ENCODE measurements at places on chromosomes 12 and 14.

DNA sequence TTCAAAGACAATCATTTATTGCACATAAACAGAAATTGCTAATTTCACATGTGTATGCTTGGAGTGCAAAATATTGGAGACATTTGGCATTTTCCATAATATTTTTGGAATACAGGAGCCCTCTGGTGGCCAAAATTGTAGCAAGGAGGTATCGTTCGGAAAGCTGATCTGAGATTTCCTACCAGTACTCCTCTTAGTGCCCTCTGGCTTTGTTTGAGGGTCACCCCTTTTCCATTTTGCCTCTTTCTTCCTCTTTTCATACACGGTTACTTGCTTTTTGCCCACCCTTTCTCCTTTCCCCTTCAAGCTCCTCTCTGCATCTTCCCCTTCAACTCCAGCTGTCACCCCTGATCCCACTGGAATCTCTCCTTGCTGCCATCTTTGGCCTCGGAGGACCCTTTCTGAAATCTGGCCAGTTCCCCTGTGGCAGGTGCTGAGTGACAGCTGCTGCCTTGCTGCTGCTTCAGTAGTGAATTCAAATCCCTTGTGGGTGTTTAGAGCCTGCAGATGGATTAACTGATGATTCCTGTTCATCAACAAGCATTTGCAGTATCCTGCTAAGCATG lies 164.6 kb upstream of the PARP11 start:
- DNase-seq = peak; percentile 47

DNA sequence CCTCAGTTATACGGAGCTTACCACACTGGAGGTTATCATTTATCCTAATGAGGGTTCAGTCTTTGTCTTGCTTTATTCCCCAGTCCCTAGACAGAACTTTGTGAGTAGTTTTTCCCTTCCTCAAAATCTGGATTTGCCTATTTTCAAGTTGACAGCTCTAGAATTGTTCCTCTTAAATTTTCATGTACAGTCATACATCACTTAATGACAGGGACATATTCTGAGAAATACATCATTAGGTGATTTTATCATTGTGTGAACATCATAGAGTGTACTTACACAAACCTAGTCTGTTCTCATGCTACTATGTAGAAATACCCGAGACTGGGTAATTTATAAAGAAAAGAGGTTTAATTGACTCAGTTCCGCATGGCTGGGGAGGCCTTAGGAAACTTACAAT lies 3.1 kb downstream of the PRKAB1 start:
- DNase-seq = no peak

DNA sequence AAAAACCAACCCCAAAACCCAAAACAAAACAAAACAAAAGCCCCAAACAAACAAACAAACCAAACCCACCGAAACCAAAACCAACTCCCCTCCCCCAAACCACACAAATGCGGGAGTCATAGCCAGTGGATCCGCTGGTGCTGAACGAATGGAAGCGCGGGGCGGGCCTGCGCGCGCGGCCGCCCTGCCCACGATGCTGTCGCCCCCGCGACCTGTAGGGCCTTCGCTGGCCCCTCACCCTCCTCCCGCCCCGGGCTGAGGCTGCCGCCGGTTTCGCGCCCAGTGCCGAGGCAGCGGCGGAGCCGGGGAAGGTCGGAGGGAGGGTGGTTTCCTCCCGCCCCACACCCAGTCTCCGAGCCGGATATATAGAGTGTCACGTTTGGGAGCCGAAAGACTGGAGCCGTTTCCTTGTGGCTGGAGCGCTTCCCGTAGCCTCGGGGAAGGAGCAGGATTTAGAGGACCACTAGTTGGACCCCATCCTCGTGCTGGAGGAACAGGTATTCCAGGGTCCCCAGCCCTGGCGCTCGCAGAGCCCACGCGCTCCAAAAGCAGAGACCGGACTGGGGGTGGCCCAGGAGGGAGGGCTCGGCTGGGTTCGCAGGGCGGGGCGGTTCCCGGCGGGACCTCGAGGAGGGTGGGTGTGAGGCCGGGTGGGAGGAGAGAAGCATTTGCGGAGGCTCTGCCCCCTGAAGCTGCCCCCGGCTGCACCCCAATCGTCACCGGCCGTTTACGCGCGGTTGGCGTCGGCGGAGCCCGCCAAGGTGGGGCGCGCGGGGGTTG lies at the start of gene FAR2:
TSS of gene FAR2 (plus strand) at position 368 of the 780 bp plus-strand sequence. CDS start 121,172 bp downstream, outside the sequence.
- DNase-seq = peak; percentile 60

- DNase-seq = peak; percentile 83
Measured at GRCh38 chr12:3133405-3133783, 56.2 kb downstream of the TSPAN9 start.

DNA sequence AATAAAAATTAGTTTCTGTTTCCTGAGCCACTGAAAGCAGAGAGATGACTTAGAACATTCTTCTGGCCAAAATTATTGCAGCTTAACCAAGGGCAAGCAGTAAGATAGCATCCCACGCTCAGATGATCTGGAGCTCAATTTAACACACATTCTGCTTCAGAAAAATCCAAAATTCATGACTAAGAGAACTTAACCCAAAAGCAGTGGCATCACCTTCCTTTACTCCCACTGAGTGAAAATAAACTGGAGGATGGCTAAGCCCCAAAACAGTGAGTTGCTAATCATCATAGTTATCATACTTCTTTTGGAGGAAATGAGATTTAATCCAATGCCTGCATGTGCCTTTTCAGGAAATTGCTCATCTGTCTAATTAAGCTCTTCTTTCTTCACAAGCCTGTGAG lies 195.4 kb downstream of the DUSP6 start:
- DNase-seq = peak; percentile 41

DNA sequence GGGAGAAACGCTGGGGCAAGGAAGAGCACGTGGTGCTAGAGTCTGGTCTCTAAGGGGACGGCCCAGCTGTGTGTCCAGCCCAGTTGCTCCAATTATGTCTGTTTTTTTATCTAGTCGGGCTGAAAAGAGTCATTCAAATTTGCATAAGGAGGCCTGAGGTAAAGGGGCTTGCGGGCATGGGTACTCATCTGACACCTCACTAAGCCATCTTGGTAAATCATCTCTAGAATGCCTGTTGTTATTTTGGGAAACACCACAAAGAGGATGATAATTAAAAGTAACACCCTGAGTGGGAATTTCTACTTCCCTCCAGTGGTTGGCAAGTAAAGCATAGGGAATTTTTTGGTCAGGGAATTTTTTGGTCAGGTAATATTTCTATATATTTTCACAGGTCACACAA lies 196.1 kb upstream of the ALG10B start:
- DNase-seq = no peak

GRCh38 chr12:124927201-124928094 lies 13.0 kb upstream of the UBC start:
- DNase-seq = peak; percentile 88

DNA sequence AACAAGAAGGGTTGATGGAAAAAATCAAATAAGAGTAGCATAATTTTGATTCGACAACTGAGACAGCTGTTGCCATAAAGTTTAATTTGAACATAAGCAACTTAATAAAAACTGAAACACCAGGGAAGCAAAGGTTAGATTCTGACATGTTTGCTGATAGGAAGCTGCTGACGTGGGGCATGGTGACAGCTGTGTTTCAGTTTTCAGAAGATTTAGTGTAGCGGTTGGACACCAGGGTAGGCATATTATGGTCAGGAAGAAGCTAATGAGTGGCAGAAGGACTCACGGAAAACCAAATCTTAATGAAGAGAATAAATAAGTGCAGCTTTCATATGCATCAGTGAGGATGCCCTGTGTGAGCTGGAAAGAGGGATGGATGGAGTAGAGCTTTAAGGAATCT lies 336.7 kb upstream of the RPL10L start:
- no peak for DNase-seq

DNA sequence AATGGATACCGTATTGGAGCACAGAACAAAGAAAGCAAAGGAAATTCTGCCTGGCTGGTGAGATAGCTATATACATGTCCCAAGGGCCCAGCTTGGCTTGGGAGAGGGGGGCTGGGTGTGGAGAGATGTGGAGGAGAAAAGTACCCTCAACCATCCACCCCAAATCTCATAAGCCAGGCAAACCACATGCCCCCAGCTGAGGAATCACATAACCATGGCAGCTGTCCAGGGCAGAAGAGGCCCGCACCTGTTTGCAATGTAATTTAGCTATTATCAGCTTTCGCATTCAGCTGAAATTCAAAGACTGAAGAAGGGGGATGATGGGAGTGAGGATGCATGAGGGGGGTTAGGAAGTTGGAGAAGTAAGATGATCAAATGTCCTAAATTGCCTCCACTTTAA lies 196.1 kb downstream of the TBX5 start:
- DNase-seq = no peak

- no peak for DNase-seq
Measured at GRCh38 chr14:102264355-102264754, 40.6 kb downstream of the MOK start.

GRCh38 chr14:25053585-25053984 lies 3.6 kb upstream of the STXBP6 start:
- no peak for DNase-seq

GRCh38 chr14:72610831-72611200 lies 283.1 kb downstream of the DPF3 start:
- DNase-seq = peak; percentile 47

- peak; percentile 5 for DNase-seq
Measured at GRCh38 chr14:102993523-102993922, 63.8 kb downstream of the CDC42BPB start.

DNA sequence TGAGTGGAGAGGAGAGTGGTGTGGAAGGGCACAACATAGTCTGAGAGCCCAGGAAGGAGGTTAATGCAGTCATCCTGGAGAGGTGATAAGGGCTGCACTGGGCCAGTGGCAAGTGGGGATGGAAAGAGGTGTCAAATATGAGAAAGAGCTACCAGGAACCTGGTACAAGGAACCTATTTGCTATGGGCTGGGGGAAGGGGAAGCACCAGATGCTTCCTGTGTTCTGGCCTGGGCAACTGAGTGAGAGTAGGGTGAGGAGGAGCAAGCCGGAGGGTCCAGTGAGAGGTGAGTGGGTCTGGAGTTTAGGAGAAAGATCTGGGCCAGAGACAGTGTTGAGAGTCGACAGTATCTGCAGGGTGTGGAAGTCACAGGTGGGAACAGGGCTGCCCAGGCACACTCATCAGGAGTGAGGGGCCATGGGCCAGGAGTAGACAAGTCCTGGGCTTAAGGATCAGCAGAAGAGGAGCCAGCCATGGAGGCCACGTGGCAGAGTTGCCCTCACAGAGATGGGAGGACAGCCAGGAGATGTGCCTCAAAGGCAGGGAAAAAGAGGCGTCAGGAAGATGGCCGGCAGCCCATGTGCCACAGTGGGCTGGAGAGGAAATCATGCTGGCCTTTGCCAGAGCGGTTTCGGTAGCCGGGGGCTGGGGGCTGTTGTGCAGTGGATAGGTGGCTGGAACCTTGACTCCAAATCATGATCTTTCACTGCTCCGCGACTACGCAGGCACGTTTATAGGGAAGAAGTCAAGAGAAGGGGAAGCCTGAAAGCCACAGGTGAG lies 2.9 kb upstream of the AQP6 start:
- DNase-seq = no peak

GRCh38 chr14:100898465-100898864 lies 5.1 kb downstream of the RTL1 start:
- DNase-seq = no peak

DNA sequence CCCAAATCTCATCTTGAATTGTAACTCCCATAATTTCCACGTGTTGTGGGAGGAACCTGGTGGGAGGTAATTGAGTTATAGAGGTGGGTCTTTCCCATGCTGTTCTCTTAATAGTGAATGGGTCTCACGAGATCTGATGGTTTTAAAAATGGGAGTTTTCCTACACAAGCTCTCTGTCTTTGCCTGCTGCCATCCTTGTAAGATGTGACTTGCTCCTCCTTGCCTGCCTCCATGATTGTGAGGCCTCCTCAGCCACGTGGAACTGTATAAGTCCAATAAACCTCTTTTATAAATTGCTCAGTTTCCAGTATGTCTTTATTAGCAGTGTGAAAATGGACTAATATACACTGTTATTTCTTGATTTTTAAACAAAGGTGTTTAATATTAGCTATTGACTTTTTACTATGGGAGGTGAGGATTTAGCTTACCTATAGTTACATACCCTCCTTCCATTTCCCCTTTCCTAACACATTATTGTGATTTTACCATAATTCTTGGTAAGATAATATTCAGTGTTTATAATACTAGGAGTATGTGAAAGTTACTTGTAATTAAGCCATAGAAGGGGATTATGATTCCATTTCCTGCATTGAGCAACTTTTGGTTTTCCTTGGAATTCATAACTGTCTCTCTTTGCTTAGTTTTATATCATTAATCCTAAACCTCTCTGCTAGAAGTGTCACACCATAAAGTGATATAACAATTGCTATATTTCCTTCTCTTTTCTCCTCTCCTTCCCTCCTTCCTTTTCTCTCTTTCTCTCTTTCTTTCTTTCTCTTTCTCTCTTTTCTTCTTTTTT lies 151.0 kb upstream of the KRAS start:
- DNase-seq = peak; percentile 29

DNA sequence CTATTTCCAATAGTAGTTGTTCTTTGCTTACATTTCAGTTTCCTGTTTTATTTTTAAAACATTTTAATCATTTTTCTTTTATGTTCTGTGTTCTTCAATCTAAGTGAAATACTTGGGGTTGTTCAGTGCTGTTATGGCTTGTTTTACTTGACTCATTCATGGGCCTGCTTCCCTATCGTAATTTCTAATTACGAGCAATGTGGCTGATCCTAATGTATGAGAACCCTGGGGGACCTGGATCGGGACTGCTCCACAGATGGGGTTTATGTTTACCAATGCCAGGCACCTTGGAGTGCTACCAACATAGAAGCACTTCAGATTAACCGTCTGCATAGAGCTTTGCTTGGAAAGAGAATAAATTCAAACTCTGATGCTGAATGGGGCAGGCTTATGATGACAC lies 29.8 kb downstream of the TECPR2 start:
- no peak for DNase-seq

GRCh38 chr14:100895411-100895810 lies 8.1 kb downstream of the RTL1 start:
- no peak for DNase-seq

GRCh38 chr14:55514819-55515490 lies 65.1 kb upstream of the KTN1 start:
- DNase-seq = peak; percentile 56

- DNase-seq = peak; percentile 53
Measured at GRCh38 chr12:94980577-94980976, 22.9 kb downstream of the NDUFA12 start.

DNA sequence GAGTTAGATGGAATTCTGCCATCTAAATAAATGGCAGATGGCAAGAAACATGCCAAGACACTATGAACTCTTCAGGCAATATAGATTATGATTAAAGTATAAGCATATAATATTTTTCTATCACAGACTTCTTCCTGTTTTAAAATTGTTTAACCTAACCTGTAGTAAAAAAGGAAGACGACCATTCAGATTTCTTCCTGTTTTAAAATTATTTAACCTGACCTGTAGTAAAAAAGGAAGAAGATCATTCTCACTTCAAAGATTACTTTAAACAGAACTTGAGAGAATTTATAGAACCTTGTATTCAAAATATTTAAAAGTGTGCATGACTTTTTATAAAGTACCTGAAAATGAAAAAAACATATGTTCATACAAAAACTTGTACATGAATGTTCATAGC lies 63.5 kb downstream of the RPS6KA5 start:
- no peak for DNase-seq

GRCh38 chr14:96808619-96809406 lies 11.6 kb downstream of the VRK1 start:
- DNase-seq = no peak

- DNase-seq = no peak
Measured at GRCh38 chr14:54848910-54849309, 53.7 kb downstream of the GCH1 start.

All from fibroblast of skin of scalp (primary cell).